ENCODE measurements at places on chromosomes 13 and 19. TPM values are rescaled to one million over a fixed set of nuclear protein-coding genes. Genes with fewer than 3 reads are reported as not detected.

RASAL3 gene
- 0.21 TPM for polyA plus RNA-seq

KLK6 gene
- not detected for polyA plus RNA-seq

CGB5 gene
- not detected for polyA plus RNA-seq

ZNF835 gene
- 0.78 TPM for polyA plus RNA-seq

PGLYRP2 gene
- not detected for polyA plus RNA-seq

POSTN gene
- polyA plus RNA-seq = 6.3 TPM

FBXO46 gene
- polyA plus RNA-seq = 5.0 TPM

MRI1 gene
- polyA plus RNA-seq = 11.2 TPM

DACT3 gene
- 0.53 TPM for polyA plus RNA-seq

TM9SF2 gene
- polyA plus RNA-seq = 28.5 TPM

ZNF723 gene
- polyA plus RNA-seq = not detected

RELB gene
- polyA plus RNA-seq = 10.3 TPM

SIGLEC14 gene
- 0.49 TPM for polyA plus RNA-seq

RXFP2 gene
- polyA plus RNA-seq = 1.2 TPM

CYP4F11 gene
- 0.05 TPM for polyA plus RNA-seq

PSG3 gene
- polyA plus RNA-seq = not detected

UTP14C gene
- polyA plus RNA-seq = 7.7 TPM

CEACAM3 gene
- not detected for polyA plus RNA-seq

SCEL gene
- polyA plus RNA-seq = 0.04 TPM

CGB8 gene
- polyA plus RNA-seq = not detected

ZGLP1 gene
- polyA plus RNA-seq = 1.6 TPM

ETV2 gene
- polyA plus RNA-seq = 0.19 TPM

VSTM2B gene
- not detected for polyA plus RNA-seq

ZSCAN4 gene
- polyA plus RNA-seq = 0.03 TPM

ACP7 gene
- not detected for polyA plus RNA-seq

CEACAM7 gene
- polyA plus RNA-seq = not detected

NECTIN2 gene
- polyA plus RNA-seq = 11.2 TPM

CEP89 gene
- 7.0 TPM for polyA plus RNA-seq

KIR3DL1 gene
- 0.01 TPM for polyA plus RNA-seq

CPB2 gene
- not detected for polyA plus RNA-seq

ZNF208 gene
- polyA plus RNA-seq = 0.19 TPM

SLC8A2 gene
- 0.18 TPM for polyA plus RNA-seq

PRR19 gene
- polyA plus RNA-seq = 0.73 TPM

MYO16 gene
- polyA plus RNA-seq = 0.39 TPM

MZF1 gene
- polyA plus RNA-seq = 5.0 TPM

ZNF560 gene
- polyA plus RNA-seq = not detected

SGCG gene
- polyA plus RNA-seq = 39.9 TPM

PDX1 gene
- not detected for polyA plus RNA-seq

Measured in psoas muscle (tissue), 8 donors.